GF-D8 (cell line): ENCODE measurements at places on chromosomes 7 and 10.

DNA sequence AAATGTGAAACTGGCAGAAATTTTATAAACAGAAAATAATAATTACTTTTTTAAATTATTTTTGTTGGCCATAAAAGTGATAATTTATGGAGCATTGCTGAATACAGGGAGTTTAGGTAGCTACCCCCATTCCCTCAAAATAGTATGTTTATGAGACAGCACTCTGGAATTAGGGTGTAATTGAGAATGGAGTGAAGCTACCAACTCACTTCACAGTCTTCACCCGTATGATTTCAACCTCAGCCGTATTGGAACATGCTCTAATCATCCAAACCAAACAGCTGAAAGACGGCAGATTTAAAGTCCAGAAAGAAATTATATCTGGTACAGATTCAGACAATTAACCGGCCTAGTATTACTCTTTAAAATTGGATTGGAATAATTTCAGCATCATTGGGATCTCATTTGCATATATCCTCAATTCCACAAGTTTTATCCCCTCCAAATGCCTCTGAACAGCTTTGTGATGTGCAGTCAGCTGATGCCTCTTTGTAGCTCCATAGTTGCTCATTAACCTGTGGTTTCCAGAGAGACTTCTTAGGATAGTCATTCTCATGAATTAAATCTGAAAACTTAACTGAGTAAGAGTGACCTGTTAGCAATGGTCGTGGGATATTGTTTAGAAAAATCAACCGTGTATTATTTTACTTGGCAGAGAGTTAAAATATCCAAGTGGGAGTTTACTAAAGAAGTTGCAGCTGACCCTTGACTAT is 59.1 kb upstream of the GJD4 start:
- DNase-seq, result no peak

DNA sequence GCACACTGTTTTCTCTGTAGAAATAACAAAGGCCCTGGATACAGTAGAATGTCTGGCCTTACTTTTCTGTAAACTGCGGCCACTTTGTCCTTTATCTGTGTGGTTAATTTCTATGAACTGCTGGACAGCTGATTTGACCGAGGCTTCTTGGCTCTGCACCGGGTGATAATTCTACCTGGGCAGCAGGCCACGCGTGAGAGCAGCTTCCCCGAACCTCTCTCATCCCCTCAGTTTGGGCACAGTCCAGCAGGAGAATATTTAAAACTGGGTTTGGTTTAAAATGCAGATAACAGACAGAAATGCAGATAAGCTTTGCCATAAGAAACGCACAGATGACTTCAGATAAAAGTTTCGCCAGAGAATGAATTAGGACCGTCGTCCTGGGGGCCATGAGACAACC is 81.0 kb downstream of the CELF2 start:
- no peak for DNase-seq

DNA sequence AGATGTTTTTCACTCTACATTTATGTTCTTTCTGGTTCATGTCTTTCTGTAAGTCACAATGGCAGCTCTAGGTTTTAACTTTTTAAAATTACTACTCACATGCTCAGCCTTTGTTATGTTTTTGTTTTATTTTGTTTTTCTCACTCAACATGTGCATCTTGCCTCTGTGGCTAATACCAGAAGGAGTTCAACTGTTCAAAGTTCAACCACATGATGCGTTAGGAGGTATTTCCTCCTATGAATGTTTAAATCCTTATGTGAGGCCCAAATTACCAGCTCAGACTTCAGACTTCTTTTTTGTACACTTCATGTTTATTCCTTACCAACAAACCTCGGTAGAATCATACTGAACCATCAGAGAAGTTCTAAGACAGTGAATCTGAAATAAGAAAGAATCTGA is 151.6 kb downstream of the MALRD1 start:
- DNase-seq, result no peak

GRCh38 chr7:55177589-55178261 is 158.9 kb downstream of the EGFR start:
- no peak for DNase-seq

DNA sequence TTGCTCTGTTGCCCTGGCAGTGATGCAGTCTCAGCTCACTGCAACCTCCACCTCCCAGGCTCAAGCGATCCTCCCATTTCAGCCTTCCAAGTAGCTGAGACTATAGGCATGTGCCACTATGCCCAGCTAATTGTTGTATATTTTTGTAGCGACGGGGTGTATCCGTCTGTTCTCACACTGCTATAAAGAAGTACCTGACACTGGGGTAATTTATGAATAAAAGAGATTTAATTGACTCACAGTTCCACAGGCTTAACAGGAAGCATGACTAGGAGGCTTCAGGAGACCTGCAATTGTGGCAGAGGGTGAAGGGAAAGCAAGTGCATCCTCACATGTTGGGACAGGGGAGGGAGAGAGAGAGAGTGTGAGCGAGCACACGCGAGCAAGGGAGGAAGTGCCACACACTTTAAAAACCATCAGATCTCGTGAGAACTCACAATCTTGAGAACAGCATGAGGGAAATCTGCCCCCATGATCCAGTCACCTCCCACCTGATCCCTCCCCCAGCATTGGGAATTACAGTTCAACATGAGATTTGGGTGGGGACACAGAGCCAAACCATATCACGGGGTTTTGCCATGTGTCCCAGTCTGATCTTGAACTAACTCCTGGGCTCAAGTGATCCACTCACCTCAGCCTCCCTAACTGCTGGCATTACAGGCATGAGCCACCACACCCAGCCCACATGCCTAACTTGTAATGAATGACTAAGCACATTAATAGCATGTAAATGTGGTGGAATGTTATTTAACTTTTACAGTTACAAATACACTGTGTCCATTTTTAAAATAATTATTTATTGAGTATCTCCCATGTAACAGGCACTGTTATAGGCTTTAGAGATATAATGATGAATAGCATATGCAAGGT is 65.5 kb downstream of the RALA start:
- DNase-seq, result no peak

DNA sequence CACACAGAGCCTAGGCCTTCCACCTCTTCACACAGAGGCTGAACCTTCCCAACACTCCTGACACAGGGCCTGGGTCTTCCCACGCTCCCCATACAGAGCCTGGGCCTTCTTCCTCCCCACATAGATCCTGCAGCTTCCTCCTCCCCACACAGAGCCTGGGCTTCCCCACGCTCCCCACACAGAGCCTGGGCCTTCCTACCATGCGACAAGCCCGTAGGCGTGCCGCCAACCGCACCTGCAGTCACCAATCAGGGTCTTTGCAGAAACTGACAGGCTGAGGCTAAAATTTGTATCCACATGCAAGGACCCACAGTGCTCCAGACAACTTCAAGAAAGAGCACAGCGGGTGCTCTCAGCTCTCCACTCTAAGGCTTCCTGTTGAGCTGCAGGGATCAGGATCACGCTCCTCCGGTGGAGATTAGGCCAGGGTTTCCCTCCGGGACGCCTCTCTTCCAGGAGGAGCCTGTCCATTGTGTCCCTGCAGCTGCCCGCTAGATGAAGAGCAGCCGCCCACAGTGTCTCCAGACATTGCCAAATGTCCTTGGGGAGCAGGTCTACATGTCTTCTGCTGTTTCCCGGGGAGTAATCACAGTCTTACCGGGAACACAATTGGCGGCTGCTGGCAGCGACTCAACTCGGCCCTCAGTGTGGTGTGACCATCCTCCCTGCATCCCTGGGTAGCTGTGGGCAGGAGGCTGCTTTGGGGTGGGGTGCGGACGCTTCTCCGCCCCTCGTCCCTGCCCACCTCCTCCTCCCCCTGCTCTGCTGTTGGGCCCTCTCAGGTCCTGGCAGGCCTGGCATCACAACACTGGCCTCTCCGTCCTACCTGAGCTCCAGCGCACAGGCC is 9.7 kb downstream of the CFAP46 start:
- no peak for DNase-seq

DNA sequence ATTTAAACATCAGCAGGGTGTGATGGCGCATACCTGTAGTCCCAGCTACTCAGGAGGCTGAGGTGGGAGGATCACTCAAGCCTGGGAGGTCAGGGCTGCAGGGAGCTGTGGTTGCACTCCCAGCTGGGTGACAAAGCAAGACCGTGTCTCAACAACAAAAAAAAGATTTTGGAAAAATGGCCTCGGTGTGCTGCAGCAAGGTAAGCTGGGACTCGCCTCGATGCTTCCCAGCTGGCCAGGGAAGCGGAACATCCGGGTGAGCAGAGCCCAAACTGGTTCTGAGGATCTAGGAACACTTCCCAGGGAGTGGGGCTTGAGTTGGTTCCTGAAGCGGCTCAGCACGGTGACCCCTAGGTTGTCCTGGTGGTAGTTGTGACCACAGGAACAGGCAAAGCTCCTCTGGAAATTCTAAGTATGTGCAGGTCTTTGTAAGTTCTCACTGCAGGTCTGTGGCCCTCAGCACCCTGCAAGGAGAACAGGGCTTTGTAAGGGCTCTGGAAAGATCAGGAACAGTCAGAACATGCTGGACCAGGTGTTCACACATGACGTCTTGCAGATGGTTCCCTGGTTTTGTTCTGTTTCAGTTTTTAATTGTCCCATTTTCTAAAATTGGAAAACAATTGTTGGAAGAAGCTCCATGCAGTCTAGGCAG is 38.6 kb upstream of the ZMIZ2 start:
- DNase-seq, result no peak

DNA sequence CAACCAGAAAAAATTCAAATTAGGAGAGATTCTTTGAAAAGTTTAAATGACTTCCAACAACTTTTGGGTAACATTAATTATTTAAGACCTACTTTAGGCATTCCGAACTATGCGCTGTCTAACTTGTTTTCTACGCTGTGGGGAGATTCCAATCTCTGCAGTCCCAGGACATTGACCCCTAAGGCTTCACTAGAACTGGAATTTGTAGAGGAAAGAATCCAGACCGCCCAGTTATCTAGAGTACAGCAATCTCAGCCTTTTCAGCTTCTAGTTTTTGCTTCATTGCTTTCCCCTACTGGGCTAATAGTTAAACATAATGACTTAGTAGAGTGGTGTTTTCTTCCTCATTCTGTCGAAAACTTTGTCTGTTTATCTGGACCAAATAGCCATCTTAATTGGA is 14.9 kb upstream of the DDC start:
- no peak for DNase-seq

DNA sequence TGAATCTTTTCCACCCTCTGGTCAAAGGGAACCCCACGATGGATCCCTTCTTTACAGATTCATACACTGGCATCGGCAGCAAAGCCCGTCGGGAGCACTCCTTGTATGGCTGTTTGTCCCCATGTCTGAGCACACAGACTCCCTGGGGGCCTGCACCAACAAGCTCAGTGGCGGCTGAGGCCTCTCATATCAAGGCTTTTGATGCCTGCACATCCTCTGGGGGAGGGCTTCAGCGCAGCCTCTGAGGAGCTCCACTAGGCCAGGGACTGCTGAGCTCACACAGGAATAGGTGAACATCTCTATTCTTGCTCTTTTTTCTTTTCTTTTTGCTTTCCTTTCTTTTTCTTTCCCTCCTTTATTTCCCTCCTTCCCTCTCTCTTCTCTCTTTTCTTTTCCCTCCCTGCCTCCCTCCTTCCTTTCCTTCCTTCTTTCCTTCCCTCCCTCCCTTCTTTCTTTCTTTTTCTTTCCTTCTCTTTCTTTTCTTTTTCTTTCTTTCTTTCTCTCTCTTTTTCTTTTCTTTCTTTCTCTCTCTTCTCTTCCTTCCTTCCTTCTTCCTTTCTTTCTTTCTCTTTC is 174.6 kb downstream of the CCDC3 start:
- no peak for DNase-seq

GRCh38 chr7:21999896-22000295 is 54.2 kb upstream of the CDCA7L start:
- DNase-seq, result no peak

GRCh38 chr7:5388273-5388901 is 35.2 kb downstream of the TNRC18 start:
- no peak for DNase-seq
